ENCODE measurements at places on chromosomes 2 and 18.

DNA sequence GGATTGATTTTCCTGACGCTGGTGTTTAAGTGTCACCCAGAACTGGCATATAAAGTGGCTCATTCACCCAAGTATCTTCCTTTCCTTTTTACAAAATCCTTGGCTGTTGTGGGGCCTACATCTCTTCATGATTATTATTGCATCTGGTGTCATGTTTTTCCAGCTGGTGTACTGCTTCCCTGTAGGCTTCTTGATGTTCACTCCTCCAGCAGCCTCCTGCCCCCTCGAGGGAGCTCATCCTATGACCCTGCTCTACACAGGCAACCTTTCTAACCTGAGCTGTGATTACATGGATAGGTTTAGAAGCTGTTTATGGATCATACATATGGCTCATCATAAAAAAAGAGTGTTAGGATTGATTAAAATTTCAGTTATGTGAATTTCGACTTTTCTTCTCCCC, 12.4 kb upstream of the AGPS start:
- no peak for DNase-seq

DNA sequence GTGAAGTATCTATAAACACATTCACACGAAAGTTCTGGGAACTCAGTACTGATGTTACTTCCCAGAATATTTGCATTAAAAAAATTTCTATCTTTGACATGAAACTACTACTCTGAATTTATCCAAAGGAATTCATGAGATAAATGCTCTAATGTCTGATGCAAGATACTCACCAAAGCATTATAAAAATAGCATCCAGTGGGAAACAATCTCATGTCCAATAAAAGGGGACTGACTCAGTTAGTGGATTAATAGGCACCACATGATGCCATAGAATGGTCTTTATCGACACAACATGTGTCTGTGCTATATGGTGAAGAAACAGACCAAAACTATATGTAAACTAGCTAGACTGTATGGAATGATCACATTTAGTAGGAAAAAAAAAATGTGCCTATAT, 33.9 kb downstream of the LAMA3 start:
- no peak for DNase-seq

DNA sequence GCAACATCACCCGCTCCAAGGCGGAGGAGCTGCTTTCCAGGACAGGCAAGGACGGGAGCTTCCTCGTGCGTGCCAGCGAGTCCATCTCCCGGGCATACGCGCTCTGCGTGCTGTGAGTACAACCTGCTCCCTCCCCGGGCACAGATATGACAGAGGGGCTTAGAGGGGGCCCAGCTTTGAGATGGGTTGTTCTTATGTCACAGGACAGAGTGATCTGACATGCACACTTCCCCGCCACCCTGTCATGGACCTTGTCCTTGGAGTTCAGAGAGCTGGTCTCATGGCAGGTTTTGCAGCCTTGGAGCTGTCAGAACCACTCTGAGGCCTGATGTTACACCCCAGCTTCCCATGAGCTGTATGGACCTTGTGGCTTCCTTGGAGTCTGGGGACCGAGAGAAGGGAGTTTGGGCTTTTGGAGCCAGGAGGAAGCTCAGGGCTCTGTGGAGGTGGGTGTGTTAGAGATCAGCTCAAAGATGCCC, 398 bp downstream of the INPP5D start:
- DNase-seq, result no peak

DNA sequence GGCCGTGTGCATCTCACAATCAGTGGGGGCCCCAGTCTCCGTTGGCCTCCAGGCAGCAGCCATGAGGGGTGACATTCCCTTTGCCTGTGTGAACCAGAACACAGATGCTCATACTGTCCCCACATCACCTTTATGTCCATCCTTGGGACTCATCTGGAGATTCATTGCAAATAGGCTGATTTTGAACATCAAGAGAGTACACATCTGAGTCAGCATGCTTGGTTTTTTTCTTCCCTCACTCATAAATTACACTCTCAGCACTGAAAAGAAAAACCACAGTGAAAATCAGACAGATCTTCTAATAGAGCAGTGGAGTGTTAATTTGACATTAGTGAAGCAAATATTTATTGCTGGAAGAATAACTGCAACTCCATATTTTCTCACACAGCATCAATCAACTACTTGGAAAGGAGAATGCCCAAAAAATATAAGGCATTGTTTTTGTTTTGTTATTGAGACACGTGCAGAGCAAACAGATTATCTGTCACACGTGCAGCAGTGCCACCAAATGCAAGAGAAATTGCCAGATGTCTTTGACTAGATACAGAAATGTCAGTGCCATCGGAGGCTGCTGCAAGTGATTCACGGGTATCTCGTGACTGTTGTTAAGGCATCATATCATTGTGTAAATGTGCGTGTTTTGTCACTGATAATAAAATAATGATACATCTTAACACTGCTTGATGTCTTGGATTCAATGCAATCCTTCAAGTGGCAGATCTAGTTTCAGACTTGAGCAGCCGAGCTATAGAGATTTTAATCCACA, 10.9 kb downstream of the APCDD1 start:
- no peak for DNase-seq

GRCh38 chr2:98643496-98644100, 35.2 kb downstream of the UNC50 start:
- no peak for DNase-seq

DNA sequence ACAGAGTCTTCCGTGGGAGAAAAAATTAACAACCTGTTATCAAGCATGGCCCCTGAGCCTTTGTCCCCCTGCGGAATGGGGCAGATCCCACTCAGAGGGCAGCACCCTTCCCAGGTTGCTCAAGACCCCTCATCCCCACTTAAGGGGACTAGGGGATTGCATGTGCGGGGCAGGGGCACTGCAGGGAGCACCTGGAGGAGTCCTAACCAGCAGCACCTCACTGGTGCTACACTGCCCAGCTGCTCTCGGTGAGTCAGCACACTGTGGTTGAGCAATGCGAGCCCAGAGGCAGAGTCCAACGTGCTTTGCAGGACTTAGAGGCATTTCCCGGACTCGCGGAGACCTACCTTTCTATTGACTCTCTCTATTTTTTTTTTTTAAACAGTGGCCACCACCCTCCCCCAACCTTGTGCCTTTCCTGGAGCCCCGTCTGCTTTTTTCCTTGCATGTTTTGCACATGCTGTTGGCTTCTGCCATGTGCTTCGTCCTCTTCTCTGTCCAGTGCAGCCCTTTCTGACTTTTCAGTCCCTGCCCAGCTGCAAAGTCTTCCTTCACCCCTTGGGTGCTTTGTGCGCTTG, 74.0 kb downstream of the IL1R2 start:
- no peak for DNase-seq

DNA sequence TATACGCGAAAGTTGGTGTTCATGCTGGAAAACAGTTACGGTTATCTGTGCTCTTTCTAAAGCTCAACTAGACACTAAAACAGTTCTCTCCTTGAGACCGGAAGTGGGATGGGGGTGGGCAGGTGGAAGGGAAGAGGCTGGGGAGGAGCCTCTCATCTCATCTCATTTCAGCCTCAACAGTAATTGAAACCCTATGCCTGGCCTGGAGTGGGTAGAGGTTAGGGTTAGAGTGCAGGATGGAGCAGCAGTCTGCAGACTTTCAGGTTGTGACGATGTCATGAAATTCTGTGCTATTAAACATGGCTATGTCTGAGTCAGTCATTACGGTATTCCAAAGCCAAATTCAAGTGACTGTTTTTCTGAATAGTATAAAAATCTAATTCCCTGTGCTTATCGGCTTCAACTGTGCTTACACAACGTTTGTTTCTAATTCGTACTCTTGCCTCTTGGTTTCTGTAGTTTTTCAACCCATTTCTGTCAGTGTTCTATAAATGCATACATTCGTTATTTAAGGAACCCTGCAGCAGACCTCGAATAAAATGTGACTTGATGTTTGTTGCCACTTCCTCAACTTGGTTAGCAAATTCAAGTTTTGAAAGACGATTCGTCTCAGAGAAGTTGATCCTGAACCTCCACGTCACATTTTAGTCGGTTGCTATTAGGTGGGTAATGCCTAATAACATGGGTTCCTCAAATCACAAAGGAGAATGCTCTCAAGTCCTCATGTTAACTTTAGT, 75.8 kb upstream of the TCF7L1 start:
- no peak for DNase-seq

GRCh38 chr2:64963719-64964118, 25.5 kb upstream of the SLC1A4 start:
- DNase-seq, result no peak

- no peak for DNase-seq
Measured at GRCh38 chr2:183718246-183718645, 594.0 kb downstream of the NUP35 start.

DNA sequence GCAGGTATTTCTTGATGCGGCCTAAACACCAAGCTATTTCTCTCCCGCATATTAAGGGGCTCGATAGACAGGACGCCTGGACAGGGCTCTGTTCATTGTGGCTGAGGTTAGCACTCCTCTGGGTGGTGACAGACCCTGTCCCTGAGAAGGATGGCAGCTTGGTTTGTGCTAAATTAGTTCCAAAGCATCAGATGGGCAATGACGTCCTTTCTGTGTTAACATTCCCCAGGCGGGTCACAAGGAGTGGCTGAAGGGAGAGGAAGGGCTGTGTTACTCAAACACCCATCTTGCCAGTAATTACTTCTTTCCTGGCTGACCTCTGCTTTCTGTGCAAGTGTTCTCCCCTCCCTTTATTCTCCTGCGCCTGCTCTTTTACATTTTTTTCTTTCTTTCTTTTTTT, 75.0 kb downstream of the TMEM247 start:
- no peak for DNase-seq

GRCh38 chr2:1738646-1739302, 5.5 kb downstream of the PXDN start:
- no peak for DNase-seq

GRCh38 chr2:210938228-210938627, 381.8 kb downstream of the CPS1 start:
- DNase-seq, result no peak

DNA sequence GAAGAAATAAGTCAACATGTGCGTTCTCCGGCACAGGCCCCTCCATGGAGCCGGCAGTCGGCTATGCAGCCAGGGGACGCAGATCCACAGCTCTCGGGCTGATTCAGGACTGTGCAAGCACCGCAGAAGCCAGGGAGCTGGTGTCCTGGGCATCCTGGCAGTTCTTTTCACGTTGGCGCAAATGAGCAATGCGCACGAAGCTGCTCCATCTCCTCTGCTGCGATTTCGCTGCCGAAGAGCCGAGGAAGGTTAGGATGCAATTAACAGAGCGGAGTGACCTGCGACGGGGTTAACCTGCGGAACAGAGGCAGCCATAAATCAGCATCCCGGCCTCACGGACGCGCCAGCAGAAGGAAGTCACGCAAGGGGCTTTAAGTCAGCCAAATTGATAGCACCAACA, 107.1 kb upstream of the POU3F3 start:
- DNase-seq, result no peak

DNA sequence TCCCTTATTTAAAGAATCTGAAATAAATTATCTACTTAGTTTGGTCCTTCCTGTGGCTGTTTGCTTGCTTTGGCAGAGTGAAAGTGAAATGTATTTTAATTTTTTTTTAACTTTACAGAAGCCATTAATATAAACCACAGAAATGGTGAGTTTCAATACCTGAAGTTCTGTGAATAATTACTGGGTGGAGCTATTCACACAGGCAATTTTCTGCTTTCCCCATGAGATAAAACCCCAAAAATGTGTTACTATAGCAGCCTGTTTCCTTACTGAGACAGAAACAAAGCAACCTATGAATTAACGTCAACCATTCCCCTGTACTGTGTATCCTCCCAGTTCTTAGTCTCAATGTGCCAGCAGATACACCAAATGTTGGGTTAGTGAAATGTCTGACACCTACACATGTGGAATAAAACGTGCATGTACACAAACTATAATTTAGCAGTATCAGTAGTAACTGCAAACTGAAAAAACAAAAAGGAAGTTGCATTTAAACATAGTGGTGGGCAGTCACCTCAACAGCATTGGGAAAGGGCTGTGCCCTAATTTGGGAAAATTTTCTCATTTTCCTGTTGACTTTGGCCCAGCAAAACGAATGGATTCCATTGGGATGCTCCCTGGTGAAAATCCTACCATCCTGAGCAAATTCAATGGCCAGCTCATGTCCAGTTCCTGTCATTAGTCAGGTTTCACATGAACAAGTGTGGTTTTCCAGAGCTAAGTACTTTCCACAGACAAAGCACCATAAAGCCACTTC, 73.1 kb upstream of the RMDN2 start:
- no peak for DNase-seq

DNA sequence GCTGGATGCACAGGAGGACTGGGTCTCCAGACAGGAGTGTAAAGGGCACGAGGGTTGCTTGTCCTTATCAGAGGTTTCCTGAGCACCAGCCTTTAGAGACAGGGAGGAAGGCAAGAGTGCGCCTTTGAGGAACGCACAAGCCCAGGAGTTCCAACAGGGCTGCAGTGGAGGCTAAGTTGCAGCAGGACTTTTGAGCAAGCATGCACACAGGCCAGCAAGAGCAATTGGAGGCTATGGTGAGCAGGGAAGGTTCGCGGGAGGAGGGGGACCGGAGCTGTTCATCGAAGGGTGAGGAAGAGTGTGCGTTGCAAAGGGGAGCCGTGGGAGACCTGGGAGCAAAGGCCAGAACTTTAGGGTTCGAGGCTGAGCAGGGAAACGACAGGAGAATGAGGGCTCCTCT, 2.2 kb upstream of the ATOH8 start:
- no peak for DNase-seq

DNA sequence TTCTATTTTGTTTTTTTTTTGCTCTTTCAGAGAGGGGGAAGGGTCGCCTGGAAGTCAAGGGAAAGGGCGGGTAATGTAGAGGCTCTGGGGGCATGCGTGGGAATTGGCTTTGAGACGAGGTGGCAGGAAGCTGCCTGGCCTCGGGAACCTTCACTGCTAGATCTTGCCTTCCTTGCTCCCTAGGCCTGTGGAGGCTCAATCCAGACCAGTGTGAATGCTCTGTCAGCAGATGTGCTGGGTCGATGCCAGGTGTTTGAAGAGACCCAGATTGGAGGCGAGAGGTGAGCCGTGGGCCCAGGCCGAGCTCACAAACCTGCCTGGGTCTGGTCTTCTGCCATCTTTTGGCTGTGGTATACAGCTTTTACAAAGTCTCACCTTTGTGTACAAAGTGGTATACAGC, 15.5 kb downstream of the CCT7 start:
- no peak for DNase-seq

DNA sequence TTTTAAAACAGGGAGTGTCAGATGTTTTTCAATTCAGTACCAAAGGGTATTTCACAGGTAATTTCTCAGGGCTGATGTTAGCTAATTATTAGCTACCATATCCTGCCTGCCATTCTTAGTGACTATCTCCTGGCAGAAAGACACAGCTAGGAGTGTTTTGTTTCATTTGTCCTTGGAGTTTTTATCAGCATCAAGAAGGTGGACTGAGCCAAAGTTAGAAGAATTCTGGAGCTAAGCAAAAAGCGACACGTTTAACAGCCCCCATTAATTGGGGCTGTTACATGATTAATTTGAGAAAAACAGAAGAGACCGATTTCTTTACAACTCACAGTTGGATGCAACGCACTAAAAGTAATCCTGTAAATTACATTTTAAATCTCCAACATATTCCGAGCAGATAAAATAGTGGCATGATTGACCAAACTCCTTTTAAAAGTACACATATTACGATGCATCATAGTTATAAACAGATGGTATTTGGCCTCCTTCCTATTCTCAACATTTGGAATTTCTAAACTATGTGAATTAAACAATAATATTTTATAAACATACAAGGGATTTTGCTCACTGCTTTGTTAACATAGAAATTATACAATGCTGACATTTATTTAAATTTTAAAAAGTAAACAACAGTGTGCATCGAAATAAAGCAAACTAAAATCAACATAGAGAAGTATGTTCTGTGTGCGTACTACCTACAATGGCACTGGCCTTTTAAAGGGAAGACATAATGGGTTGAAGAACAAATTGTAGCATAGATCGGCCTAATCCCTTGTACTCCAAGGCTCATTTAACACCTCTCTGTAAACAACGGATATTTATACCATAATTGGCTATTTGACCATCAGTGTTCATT, 585.1 kb downstream of the ZEB2 start:
- DNase-seq, result no peak

- DNase-seq, result no peak
Measured at GRCh38 chr2:75475976-75476375, 84.8 kb downstream of the EVA1A start.
